ENCODE measurements at places on chromosomes 11 and 22.

- no peak for DNase-seq
Measured at GRCh38 chr22:29117799-29118477, 45.1 kb downstream of the KREMEN1 start.

- DNase-seq = no peak
Measured at GRCh38 chr22:24060375-24060788, 49.3 kb downstream of the CABIN1 start.

- no peak for DNase-seq
Measured at GRCh38 chr22:43625242-43625641, 186.9 kb downstream of the EFCAB6 start.

GRCh38 chr11:1625541-1625940, 3.6 kb upstream of the KRTAP5-4 start:
- no peak for DNase-seq

GRCh38 chr11:78783301-78783700, 208.6 kb upstream of the NARS2 start:
- DNase-seq = no peak

DNA sequence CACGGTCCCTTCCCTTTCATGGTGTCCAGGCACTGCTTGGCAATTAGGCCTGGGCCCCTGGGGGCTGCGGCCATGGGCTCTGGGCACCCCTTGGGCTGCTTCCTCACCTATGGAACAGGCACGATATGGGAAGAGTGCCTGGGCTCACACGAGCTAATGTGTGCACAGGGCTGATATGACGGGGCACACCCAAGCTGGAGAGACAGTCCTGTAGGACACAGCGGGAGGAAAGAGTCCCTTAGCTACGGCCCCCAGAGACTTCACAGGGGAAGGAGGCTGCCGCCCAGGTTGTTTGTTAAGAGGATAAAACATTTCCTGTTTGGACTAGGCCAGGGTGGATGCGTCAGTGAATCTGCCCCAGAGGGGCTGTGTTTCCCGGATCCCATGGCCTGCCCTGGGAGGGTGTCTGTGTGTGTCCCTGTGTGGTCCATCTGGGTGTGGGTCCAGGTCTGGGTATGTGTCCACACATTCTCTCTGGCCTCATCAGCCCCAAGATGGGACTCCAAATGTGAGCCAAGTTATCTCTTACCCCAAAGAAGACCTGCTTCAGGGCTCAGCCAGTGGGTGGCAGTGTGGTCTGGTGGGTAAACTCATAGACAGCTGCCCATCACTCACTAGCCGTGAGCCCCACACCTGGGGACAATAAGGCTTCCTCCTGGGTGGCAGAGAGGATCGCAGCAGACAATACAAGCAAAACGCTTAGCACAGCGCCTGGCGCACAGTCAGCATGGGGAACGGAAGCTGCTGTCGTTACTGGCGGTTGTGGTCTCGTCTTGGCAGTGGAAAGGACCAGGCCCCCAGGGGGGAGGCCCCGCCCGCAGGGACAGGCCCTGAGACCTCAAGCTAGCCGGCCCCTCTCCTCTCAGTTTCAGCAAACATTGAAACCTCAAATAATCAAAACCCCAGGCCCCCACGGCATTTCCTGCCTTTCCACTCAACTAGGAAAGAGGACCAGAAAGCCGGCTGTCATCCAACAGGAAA, 3.2 kb upstream of the EMID1 start:
- DNase-seq = no peak

GRCh38 chr11:69791276-69792180, 16.4 kb upstream of the FGF4 start:
- no peak for DNase-seq

DNA sequence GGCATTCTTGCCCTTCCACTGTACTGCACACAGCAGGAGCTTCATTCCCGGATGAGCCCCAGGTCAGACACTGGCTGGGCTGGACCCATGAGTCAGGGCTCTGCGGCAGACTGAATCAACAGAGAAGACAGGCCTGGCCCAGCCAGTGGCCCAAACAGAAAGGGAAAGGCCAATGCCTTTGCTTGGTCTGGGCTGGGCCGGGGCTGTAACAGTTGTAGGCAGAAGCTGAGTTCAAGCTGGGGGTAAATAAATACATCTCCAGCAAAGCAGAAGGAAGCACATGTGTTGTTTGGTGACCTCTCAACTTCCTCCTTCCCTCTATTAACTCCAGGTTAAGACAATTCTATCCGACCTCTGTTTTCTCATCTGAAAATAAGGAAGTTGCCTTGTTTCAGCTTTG, 1.8 kb upstream of the SMIM35 start:
- DNase-seq = no peak

DNA sequence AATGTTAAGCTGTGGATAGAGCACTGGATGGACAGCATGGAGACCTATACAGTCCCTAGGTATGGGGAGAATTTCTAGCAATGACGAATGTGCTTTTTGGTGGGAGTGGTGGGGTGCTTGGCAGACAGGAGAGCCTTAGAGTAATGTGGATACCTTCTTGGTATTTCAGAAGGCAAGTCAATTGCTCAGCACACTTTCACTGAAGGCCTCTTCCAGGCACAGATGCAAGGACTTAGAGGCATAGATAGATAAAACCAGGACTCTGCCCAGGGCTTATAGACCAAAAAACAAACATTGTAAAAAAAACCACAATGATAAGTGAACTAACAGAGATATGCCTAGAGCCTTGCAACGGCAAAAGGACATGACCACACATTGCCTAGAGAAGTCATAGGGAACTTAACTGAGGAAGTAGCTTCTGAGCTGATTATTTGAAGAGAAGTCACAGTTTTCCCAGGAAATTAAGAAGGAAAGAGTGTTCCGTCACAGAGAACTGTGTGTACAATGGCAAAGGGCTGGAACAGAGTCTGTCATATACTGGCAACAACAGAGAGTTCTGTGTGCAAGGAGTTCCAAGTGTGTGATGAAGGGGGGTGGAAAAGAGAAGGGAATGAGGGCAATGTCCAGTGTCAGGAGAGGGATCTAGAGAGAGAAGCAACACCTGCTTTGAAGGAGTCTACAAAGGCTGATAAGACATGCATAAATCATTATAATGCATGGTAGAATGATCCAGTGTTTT, 65.9 kb upstream of the PICALM start:
- DNase-seq = no peak

GRCh38 chr11:58067685-58068084, 36.9 kb downstream of the OR6Q1 start:
- DNase-seq = no peak

- no peak for DNase-seq
Measured at GRCh38 chr11:45984192-45984591, 61.7 kb downstream of the LARGE2 start.

- DNase-seq = no peak
Measured at GRCh38 chr11:88555018-88555828, 217.7 kb upstream of the CTSC start.

DNA sequence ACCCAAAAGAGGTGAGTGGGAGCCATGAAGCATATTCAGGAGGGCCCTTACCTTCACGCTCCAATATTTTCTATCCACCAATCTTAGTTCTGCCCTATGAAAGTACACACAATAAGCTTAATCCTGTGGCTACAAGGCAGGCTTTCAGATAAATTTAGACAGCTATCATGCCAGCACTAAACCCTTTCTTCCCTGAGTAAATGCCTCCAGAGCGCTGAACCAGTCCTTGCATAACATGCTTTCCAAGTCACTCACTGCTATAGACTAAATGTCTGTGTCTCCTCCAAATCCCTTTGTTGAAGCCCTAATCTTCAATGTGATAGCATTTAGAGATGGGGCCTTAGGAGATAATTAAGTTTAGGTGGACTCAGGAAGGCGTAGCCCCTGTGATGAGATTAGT, 50.3 kb upstream of the FIBIN start:
- DNase-seq = no peak

DNA sequence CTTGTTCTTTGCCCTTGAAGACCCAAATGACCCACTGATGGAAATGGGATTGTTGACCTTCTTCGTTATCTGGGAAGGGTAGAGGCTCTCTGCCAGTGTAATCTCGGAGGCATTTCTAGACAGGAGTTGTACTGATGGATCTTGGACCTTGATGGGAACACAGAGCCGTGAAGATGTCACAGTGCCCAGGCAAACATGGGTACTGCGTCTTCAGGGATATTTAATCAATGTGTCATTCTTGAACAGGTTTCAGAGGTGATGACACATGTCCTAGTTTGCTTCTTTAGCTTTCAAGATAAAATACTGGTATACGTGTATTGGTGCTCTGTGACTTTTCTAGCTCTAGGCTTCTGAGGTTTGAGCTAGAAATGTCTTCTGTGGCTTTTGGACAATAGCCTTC, 6.2 kb downstream of the LDLRAD3 start:
- DNase-seq = no peak

DNA sequence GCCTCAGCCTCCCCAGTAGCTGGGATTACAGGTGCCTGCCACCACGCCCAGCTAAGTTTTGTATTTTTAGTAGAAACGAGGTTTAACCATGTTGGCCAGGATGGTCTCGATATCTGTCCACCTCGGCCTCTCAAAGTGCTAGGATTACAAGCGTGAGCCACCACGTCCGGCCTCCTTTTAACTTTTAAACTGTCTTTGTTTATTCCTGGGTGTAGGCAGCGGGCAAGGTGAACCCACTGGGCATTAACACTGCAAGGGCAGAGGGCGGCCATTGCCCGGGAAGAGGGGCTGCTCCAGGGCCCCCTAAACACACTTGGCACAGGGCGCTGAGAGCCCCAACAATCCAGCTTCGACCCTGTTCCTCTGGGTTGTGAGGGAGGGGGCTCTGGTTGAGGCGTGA, 693.6 kb downstream of the BRD1 start:
- no peak for DNase-seq

- no peak for DNase-seq
Measured at GRCh38 chr22:33975841-33976240, 55.6 kb upstream of the LARGE1 start.

GRCh38 chr11:58770627-58771457, 39.1 kb upstream of the GLYAT start:
- no peak for DNase-seq

GRCh38 chr11:105137286-105137685, 2.3 kb downstream of the CARD18 start:
- DNase-seq = no peak

DNA sequence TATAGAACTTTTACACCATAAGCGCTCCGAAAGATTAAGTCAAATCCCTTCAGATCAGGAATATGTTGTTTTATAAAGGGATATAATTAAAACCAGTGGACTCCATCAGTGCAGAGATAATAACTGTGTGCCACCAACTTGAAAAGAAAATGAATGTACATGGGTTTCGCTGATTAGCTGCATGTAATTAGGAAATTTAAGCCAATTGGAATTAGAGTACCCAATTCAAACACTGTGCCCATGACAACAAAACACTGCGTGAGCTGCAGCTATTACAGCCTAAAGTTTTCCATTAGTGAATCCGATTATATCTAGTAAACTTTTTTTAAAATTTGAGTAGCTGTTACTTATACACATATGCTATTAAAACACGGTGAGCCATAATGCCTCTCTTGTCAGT, 392.3 kb upstream of the ARHGAP42 start:
- peak; percentile 58 for DNase-seq
